Muscle of arm (tissue), 14 donors: ENCODE measurements at places on chromosomes 7 and 10. TPM values are rescaled to one million over a fixed set of nuclear protein-coding genes. Genes with fewer than 3 reads are reported as not detected.

GRCh38 chr7:52758356-52758755 is 277.1 kb upstream of the POM121L12 start:
- peak; percentile 23 for DNase-seq

The GFRA1 gene
- 32.5 TPM for polyA plus RNA-seq

The VIPR2 gene
- not detected for polyA plus RNA-seq

The MYL7 gene
- 3.4 TPM for polyA plus RNA-seq

DNA sequence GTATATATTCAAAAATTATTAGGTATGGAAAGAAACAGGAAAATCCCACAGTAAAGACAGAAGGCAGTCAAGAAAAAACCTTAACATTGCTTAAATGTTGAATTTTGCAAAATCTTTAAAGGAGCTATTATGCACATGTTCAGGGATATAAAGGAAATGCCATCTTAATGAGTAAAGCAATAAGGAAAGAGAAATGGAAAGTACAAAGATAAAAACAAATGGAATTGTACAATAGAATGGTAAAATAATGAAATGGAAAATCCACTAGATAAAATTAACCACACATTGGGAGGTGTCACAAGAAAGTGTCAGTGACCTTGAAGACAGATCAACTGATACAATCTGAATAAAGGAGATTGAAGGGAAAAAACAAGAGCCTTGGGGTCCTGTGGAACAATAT is 82.0 kb downstream of the KIF20B start:
- no peak for DNase-seq

GRCh38 chr7:85159003-85159402 is 27.9 kb downstream of the SEMA3D start:
- no peak for DNase-seq

The ZPBP gene
- not detected for polyA plus RNA-seq

- no peak for DNase-seq
Observed at GRCh38 chr7:15305002-15305600, 256.7 kb downstream of the AGMO start.

- no peak for DNase-seq
Observed at GRCh38 chr10:43078986-43079273, 2.1 kb downstream of the RET start.

- DNase-seq = no peak
Observed at GRCh38 chr7:98921608-98922372, 43.5 kb downstream of the TRRAP start.
